Activated naive CD4-positive, alpha-beta T cell (primary cell): ENCODE measurements at places on chromosomes 3 and 15.

DNA sequence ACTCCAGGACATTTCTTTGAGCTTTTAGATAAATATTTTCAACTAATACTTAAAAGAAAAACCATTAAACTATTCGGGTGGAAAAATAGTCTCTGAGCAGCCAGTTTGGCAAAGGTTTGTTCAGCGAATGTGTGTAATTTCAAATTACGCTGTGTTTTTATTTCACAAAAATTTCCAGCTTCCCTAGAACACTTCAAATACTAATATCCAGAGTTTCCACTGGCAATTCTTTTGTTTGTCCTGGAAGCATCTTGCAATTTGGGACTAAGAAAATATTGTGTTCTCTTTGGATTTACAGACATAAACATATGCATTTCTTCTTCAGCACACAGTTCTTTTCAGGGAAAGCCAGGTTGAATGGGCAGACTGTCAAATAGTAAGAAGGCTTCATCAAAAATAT, 61.9 kb downstream of the MDFIC2 start:
- DNase-seq, result no peak

DNA sequence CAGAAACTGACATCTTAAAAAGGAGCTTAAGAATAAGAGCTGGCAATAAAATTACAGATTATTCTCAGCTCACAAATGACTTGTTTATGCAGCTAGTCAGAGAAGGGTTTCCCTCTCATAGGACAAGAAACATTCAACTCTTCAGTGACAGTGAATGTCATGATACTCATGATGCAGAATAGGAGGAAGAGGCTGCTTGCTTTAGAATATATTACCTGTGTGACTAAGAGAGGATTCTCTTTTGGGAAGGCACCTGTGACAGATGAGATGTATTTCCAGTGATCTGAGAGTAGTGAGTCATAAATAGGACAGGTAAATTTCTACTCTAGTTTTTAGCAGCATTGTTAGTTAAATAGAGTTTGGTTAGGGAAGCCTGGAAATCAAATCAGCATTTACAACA, 39.9 kb downstream of the RASA2 start:
- DNase-seq, result no peak

DNA sequence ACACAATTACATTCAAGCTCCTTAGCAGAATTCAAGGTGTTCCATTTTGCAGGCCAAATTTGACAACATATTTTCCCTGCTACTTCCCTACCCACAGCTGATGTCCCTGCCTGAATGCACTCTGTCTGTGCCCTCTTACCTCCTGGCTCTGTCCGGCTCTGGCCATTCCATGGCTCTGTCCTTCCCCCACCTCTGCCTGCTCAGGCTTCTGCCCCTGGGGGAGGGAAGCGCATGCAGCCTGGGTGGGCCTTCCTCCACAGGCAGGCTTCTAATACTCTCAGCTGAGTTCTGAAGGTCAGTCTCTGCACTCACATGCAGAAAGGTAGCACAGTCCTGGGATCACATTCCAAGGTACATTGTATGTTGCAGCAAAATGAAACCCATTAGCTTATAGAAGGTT, 113.6 kb upstream of the CACNA2D3 start:
- no peak for DNase-seq

DNA sequence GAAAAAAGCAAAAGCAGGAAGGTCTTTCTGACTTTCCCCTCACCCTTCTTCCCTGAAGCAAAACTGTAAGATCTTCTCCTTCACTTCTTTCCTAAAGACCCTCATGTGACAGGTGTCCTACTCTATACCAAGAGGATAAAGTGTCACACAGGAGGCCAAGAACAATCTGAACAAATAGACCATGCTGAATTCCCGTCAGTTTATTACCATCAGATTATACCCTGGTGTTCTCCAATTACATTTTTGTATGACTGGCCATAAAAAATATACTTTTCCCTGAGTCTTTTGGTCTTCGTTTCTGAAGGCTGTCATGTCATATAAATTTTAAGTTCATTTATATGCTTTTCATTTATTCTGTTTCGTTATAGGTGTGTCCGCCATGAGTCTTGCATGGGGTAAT, 371.4 kb upstream of the CNTN4 start:
- DNase-seq, result no peak

- DNase-seq, result no peak
Measured at GRCh38 chr3:13025090-13025489, 48.1 kb downstream of the IQSEC1 start.

- DNase-seq, result no peak
Measured at GRCh38 chr15:69462030-69462492, 9.4 kb downstream of the RPLP1 start.

GRCh38 chr3:192804502-192804901, 77.2 kb upstream of the FGF12 start:
- DNase-seq, result no peak

DNA sequence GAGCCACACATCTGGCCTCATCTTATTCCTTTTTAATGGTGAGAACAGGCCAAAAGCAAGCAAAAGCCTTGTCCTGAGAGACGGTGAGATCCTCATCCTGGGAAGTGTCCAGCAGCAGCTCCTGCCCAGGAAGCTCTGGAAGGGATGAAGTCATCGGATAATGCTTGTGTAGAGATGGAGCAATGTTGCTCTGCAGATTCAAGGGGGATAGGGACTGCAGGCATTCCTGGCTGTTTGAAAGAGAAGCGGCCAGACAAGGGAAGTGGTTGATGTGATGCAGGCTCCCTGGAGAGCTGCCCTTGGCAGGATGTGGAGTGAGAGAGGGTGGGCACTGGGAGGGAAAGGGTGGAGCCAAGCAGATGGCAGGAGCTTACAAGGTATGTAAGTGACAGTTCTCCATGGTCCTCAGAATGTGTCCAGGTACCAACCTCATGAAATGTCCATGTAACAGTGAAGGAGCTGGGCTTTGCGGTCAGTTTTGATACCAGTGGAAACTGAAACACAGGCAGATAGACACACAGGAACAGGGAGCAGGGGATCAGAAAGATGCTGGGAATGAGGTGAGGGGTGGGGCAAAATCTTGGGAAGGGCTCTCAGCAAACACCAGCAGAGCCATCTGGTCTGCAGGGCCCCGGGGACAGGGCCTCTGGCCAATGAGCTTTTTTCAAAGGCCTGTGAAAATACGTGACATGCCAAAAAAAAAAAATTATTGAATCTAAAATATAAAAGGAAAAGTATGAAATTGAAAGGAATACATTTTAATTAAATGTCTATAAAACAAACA, 32.2 kb upstream of the LACTB start:
- no peak for DNase-seq

- DNase-seq, result no peak
Measured at GRCh38 chr3:154904328-154904727, 175.8 kb upstream of the MME start.

DNA sequence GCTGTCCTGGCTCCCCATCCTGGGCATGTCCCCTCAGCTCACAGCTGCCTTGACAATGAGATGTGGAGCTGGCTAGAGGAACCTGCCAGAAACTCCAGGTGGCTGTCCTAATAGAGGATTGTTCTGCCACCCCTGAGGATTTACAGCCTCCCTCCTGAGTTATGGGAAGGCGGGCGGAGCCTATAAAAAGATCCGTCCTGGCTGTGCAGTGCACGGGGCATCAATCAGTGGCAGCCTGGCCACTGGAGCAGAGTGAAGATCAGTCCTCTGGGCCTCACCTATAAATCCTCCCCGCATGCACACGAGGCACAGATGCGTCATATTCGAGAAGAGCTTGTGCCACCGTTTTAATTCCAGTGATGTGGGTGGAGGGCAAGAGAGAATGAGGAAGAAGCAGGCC, 90.0 kb downstream of the MEGF11 start:
- DNase-seq, result no peak

- no peak for DNase-seq
Measured at GRCh38 chr3:13077431-13078162, 4.4 kb upstream of the IQSEC1 start.

GRCh38 chr3:14174483-14174882, 3.9 kb downstream of the XPC start:
- no peak for DNase-seq

DNA sequence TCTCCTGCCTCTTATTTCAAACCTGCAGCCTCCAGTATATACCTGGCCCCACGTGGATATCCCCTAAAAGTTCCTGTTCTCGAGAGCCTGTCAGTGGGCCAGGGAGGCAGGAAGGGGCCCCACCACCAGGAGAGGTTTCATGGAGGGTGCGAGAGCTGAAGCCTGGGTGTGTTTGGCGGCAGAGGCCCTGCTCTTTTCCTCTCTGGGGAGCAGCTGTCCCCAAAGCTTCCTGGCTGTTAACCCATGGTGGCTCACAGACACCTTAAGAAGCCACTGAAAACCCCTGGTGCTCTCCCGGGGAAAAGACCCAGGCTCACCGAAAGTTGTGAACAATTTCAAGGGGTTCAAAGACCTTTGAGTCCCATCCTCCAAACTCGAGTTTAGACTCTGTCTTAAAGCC, 1.1 kb downstream of the PRRT3 start:
- no peak for DNase-seq

- no peak for DNase-seq
Measured at GRCh38 chr15:56725386-56725785, 7.9 kb downstream of the ZNF280D start.

GRCh38 chr3:192212979-192213378, 514.4 kb downstream of the FGF12 start:
- no peak for DNase-seq

GRCh38 chr15:73232776-73233175, 136.0 kb downstream of the HCN4 start:
- DNase-seq, result no peak
